Anterior cingulate cortex (tissue), 58 donors: ENCODE measurements at places on chromosomes 1 and 21.
A peak's percentile ranks its signal among the peaks of the same experiment; 100 is the strongest.

DNA sequence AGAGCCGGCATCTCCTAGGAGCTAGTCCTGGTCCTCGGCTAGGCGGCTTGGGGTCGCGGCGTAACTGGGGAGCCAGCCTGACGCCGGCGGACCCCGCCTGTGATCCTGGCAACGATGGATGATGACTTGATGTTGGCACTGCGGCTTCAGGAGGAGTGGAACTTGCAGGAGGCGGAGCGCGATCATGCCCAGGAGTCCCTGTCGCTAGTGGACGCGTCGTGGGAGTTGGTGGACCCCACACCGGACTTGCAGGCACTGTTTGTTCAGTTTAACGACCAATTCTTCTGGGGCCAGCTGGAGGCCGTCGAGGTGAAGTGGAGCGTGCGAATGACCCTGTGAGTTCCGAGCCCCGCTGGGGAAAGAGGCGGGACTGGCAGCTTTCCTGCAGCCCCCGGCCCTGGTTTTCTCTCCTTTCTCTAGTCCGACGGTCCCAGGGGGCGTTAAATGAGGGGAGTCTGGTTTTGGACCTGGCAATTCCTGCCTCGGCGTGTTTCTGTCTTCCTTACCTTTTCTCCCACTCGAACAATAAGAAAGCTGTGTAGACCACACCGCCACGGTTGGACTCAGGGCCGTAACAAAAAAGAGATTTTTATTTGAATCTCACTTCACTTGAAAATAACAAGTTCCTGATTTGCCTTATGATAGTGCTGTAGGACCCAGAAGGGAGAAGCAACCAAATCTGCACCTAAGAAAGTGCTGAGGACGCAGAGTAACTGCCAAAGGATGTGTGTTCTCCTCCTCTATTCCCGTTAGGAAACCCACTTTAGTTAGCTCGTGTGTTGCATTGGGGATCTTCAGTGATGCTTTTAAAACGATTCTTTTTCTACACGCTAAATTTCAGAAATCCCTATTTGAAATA lies at the start of gene SPRTN:
SPRTN (plus strand) TSS at position 24 of the 859 bp plus-strand sequence; CDS start at position 115, 91 bp downstream.
- DNase-seq, result no peak

DNA sequence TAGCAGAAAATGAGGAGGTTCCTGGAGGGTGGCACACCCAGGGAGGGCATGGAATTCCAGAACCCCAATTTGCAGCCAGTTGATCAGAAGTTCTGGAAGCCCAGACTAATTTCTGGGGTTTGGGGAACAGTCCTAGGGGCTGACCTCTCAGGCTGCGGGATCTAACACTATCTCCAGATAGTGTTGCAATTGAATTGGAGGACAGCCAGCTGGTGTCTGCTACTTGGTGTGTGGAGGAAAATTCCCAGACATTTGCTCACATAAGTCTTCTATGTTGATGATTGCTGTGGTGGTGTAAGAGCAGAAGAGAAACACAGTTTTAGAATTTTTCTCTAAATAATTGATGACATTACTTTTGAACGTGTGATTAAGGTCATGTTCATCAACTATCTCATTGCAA lies 154.3 kb upstream of the RNPC3 start:
- DNase-seq, result no peak

GRCh38 chr1:65992165-65992821 lies 199.6 kb downstream of the PDE4B start:
- peak; percentile 61 for DNase-seq

DNA sequence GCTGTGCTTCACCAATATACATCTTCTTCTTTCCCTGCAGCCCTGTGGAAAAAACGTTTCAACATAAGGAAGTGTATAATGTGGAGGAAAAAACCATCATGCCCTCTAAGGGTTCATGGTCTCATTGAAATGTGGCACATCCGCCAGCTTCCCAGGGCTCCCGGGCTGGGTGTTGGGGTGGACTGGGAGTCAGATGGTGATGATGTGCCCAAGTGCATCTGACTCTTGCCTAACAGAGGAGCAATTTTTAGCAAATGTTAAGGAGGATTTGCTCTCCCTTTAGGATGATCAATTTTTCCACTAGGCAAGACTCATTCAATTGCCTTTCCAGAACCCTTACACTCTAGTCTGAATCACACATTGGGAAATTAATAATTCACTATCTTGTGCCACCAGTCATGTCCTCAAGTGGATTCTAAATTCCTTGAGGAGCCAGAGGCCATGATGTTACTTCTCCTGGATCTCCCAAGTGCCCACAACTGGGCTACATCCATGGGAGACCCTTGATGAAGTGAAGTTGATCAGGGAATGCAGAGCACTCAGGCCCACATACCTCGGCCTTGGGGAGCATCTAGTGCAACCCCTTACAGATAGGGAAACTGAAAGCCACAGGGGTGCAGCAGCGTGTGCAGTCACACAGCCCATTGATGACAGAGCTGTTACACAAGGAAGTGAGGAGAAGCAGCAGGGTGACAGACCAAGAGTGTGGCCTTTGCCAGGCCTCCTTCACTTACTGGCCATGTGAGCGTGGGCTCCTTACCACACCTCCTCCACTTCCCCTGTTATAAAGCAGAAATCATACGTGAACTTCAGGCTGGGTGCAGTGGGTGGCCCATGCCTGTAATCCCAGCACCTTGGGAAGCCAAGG lies 100.0 kb upstream of the SLC44A3 start:
- no peak for DNase-seq

DNA sequence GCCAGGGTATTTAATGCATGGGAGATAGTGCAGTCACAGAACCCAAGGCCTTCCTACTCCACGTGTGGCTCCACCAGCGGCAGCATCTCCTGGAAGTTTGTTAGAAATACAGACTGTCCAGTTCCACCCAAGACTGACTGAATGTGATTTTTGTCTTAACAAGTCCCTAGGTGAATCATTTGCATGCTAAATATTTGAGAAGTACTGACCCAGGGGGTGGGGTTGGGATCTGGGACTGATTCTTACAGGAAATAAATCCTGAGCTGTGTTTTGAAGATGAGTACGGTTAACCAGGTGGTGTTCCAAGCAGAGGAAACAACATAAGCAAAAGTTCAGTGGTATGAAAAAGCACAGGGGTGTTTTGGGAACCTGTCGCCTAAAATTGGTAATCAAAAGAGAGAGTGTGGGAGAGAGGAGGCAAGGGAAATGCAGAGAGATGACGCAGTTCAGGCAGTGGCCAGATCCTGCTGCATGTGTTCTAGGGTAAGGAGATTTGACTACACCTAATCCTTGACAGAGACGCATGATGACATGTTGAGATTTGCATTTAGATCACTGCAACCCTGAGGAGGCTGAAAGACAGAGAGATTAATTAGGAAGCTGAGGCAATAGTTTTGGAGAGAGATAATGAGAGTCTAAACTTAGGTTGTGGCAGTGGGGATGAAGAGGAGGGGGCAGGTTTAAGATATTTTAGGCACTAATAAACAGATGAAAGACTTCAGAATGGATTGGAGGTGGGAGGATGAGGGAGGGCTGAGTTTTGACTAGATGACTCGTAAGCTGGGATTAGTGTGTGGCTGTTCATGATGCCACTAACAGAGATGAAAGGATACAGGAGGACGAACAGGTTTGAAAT lies 3.7 kb upstream of the ZNF326 start:
- DNase-seq, result no peak

GRCh38 chr1:156357977-156358376 lies 11.0 kb upstream of the RHBG start:
- no peak for DNase-seq

DNA sequence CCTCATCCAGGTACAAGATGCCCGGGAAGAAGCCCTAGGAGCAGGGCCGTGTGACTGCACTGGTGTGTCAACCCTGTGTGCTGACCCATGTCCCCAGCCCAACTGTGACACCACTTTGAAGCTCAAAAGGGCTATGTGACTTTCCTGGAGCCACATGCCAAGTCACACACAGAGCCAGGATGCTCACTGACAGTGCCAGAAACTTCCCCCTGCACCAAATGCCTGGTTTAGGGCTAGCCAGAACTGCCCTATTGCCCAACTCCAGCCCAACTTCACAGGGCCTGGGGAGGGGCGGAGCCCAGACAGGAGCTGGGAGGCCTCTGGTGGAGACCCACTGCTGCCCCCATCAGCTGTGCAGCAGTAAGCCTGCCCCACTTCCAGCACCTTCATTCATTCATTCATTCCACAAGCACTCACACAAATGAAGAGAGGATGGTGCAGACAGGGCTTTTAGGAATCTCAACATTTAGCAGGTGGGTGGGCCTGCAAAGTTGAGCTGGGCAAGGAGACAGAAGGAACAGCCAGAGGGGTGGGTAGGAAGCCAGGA lies 36.7 kb downstream of the KCNQ4 start:
- DNase-seq, result no peak

GRCh38 chr1:209154912-209155311 lies 428.6 kb upstream of the CAMK1G start:
- DNase-seq, result no peak

DNA sequence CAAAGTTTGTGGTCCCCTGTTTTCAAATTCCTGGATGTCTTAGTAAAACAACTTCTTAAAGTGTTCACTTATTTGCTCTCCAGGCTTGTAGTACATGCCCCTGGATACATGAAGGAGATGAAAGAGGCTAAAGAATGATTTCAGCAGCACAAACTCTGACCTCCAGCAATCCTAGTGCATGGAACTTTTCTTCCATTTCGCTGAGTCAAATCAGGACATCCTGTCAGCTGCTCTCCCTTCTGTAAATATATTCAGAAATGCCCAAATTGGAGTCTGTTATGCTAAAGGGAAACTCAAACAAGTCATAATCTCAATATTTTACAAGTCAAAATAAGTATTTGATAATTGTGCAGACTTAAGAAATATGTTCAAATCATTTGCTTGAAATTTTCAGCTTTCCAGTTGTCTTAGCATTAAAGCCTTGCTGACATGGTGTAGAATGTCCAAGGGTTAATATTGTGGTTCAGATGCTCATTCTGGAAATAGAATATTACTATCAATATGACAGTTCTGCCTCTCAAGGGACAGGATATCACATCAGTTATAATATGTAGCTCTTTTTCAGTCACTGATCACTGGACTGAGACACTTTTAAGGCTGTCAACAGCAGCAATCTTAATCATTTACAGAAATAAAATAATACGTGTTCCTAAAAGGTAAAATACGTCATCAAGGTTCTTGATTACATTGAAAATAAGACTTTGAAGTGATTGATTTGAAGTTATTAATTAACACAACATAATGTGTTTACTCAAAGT lies 1157.3 kb downstream of the PLA2G4A start:
- no peak for DNase-seq

GRCh38 chr1:197367627-197368026 lies 99.6 kb downstream of the CRB1 start:
- no peak for DNase-seq

DNA sequence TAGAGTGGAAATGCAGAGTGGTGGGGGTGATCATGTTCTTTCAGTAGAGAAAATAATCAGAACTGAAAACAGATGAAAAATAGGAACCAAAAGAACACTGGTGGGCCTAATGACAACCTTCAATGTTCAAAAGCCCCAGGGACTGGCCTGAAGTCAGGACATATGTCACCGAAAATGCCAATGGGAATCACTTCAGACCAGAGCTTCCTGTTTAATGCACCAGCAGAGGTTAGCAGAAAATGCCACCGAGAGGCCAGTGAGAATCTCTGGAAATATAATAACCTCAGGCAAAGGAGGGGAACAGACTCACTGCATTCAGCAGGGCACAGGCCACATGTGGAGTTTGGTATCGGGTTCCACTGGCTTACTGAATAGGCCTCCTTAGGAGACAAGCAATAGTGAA lies 15.9 kb upstream of the CD58 start:
- DNase-seq, result no peak

DNA sequence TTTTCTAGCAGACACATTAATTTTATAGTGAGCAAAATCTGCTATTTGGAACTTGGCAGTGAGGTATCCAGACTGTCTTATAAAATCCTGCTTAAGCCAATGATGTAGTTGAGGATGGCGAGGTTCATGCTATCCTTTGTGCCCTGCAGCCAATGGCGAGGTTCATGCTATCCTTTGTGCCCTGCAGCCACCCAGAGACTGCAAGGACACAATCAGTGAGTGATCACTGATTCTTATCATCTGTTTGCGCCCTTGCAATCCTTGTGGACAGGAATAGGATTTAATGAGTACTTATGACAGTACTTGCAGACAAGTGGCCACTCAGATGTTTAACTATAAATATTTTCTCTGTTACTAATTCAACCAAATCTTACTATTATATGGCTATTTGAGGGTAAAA lies 112.6 kb downstream of the EIF4G3 start:
- DNase-seq, result no peak

DNA sequence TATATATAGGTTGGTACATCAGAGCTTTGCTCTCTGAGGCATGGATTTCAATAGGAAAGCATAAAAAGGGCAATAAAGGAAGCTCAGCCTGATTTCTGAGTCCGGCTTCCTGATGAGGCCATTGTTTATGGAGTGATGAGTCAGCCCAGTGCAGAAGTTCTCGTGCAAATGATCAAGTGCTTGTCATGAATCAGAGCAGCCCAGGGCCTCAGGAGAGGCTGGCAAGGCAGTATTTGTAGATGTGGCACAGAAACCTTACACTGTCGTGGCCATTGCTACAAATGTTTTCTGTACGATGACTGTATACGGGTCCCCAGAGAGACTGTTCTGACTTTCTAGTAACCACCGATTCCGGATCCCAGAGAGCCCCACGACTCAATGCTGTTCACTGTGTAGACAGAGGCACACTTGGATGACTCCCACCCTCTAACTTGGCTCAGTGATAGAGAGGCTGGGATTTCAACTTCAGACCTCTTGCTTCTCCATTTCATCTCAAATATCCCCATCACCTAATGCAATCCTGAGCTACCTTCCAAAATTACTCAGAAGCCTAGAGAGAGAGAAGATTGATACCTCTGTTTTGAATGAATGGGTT lies 26.8 kb downstream of the UMODL1 start:
- DNase-seq, result no peak

DNA sequence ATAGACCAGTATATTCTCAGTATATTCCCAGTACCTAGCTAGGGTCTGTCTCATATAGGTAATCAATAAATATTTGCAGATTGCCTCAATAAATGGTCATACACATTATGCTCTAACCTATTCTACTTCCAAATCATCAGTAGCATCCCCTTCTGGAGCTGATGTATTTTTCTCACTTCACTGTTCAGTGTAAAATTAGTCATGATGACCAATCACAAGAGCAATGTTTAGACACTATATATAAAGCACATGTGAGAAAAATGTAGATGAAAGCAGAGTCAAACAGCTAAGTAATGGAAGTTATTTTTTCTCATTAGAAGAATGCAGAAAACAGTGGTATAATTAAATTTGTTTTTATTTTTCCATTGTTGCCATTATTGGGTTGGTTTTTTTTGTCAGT lies 34.7 kb downstream of the EPRS1 start:
- no peak for DNase-seq

DNA sequence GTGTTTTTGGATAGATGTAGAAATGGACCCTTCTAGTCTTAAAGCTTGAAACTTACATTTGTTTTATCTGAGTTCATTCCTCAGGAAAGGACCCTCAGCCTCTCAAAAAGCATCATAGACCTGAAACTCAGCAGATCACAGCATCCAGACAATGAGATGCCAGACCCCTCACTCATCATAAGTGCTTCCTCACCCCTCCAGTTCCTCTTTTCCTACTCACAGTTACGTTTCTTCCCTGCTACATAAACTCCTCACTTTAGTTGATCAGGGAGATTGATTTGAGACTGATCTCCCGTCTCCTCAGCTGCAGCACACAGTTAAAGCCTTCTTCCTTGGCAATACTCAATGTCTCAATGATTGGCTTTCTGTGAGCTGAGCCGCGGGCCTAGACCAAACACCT lies 282.0 kb downstream of the FAM72C start:
- DNase-seq, result no peak

GRCh38 chr1:190812996-190813395 lies 335.3 kb upstream of the BRINP3 start:
- no peak for DNase-seq
